NCI-H1105 (cell line): ENCODE measurements at places on chromosomes 7 and 10.

DNA sequence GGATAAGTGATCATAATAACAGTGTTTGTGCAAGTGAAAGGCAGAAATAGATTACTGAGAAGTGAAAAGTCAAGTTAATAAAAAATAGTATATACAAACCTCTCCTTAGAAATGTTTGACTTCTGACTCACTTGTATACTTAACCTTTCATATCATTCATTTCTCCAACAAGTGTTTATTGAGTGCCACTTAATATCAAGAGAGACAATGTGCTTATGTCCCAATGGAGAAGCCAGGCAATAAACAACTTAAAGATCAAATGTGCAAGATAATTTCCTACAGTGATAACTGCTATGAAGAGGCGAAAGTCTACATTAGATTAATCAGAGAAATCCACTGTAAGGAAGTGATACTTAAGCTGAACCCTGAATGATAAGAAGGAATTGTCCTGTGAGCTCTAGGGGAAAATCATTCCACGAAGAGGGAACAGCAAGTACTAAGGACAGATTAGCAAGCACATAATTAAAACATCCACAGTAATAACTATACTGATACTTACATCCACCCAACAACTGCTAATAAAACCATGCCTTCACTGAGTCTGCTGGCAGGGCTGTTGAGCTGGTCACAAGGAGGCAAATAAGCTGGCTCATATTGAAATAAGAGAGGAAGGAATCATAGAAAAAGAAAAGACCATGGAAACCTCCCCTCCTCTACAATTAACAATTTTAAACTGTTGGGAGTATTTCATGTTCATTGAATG lies 203.5 kb downstream of the CTNNA3 start:
- no peak for DNase-seq

DNA sequence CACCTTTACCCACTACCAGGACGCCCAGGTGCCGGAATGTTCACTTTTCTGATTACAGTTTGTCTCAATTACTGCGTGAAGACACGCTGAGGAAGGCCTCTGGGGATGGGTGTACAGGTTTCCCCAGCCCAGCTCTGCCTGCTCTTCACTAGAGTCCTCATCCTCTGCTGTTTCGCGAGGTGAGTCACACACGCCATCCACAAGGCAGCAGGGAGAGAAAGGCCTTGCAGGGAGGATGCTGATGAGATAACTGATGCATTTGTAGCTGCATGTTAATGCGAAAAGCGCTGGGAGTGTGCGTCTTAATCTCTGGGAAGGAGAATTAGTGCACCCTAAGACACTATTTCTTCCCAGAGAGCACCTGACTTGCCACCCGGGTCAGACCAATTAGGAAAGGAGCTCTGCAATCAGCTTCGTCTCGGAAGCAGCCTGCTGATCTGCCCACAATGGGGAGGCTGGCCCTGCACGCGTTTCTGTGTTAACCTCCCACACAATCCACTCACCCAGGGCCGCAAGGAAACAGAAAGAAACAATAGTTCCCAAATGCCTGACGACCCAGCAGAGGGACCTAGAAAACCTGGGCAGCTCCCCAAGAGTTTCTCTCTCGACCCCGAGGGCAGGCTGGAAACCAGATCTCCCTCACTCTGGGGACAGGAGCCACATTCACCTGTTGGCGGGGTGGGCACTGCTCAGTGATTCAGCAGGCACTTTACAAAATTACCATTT lies 578.7 kb downstream of the GLRX3 start:
- DNase-seq: no peak

DNA sequence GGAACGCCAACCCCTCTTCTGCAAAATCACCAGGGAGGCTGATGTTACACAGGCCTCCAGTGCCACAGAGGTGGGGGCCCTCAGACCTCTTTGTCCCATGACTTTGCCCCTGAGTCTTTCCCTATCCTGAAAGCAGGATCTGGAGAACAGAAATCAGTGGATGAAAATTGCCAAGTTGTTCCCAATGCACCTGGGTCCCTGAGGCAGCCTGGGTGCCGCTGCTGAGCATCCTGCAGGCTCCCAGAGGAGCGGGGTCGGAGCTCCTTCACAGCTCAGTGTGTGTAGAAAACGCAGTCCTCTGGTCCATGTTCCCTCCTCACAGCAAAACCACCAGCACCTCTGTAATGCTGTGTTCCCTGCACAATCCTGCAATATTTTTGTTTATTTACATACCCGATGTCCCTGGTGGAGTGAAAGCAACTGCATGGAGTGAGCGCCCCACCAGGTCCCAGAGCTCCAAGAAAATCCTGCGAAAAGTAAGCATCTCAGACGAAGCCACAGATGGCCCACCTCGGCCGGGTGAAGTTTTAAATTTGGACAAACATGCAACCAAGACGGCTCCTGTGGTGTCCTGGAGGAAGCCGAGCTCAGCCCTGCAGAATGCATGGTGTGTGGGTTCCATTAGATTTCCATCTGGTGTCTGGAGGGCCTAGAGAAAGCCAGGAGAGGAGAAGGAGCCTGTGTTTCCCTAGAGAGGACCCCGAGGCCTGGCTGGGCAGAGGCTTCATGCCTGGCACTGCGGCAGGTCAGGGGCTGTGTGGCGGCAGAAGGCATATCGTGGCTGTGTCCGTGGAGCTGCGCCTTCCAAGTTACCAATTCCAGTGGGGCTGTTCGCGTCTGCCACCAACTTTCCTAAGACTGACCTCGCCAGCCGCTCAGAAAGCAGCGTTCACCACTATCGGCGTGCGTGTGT lies 235.2 kb downstream of the WDR37 start:
- DNase-seq: no peak

DNA sequence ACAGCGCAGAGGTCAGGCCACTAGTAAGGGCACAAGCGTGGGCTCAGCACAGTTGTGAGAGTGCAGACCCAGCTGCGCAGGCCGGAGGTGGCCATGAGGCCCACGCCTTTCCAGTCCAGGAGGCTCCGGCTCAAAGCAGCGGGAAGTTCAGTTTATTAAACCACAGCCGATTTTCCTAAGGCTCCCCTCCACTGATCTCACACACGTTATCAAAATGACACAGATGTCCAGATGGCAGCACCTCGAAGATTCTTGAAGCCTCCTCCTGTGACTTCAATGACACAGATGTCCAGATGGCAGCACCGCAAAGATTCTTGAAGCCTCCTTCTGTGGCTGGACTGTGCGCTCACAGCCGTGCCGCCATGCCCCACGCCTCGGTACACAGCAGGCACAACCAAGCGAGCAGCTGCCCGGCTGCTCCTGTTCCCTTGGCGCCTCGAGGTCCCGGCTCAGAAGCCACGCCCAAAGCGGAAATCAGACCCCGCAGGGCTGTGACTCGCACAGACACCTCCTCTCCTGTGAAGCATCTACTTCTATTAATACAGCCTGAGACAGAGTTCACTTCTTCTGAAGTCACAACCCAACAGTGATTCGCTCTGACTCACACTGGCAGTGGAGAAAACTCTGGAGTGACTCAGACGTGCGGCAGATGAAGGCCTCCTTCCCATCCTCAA lies 122.7 kb downstream of the MAD1L1 start:
- no peak for DNase-seq

GRCh38 chr7:136353287-136353686 lies 376.1 kb upstream of the MTPN start:
- no peak for DNase-seq

DNA sequence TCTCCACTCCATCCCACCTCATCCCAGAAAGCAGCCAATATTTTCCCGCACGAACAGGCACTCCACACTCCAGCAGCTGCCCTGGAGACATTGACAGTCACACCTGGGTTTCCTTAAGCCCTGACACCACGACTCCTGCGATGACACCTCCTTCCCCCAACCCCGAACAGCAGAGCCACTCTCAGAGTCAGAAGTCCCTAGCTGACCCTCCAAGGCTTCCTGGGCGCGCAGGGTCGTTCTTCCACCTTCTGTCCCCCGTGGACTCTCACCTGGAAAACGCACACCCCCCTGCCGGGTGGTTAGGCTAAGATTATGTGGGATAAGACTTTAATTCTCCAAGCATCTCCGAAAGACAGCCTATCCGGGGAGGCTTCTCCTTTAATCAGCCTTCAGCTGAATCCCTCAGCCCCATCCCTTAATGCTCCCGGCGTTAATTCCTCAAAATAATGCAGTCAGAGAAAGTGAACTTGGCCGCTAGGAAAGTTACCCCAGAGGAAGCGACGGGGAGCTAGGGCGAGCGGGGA lies 1.1 kb downstream of the DENND11 start:
- no peak for DNase-seq

DNA sequence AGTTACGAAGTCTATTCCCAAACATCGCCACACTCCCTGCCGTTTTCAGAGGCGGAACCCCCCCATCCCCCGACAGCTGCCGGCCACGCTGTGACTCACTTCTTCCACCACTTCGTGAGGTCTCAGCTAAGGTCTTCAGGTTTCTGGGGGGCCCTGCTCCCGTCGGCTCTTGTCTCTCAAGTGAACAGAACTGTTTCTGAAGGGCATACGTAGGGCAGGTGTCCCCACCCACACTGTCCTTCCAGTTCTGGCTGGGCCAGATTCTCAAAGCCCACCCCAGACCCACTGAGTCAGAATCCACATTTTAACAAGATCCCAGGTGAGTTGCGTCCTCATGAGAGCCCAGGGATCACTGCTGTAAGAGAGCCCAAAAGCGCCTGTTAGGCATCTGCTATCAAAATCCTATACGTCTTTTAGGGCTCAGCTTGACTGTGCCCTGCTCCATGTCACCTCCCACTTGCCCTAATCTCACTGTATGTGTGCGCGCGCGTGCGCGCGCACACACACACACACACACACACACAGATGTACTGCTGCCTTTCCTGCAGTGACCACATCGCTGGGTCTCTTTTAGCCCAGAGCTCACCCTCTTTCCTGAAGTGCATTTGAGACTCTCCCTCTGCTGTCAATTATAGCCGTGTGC lies 78.8 kb downstream of the PROSER2 start:
- no peak for DNase-seq

GRCh38 chr7:511476-512145 lies 8.0 kb downstream of the PDGFA start:
- DNase-seq: no peak

GRCh38 chr7:39609113-39609934 lies 14.0 kb upstream of the RALA start:
- DNase-seq: no peak

GRCh38 chr10:25522946-25523608 lies 348.3 kb downstream of the GPR158 start:
- no peak for DNase-seq

DNA sequence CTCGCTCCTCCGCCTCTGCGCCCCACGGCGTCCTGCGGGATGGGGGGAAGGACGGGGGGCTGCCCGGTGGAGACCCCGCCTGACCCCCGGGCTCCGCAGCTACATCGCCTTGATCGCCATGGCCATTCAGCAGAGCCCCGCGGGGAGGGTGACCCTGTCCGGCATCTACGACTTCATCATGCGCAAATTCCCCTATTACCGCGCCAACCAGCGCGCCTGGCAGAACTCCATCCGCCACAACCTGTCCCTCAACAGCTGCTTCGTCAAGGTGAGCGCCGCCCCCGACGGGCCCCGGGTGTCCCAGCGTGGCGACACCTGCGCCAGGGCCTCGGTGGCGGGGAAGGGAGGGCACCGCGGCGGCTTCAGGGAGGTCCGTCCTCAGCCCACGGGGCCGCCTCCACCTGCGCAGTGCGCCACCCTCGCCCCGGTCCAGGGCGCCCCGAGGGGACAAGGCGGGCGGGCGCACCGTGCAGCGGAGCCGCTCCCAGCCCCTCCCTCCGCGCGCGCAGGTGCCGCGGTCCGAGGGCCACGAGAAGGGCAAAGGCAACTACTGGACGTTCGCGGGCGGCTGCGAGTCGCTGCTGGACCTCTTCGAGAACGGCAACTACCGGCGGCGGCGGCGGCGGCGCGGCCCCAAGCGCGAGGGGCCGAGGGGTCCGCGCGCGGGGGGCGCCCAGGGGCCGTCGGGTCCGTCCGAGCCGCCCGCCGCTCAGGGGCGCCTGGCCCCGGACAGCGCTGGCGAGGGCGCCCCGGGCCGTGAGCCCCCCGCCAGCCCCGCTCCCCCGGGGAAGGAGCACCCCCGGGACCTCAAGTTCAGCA lies 793 bp downstream of the FOXL3 start:
- no peak for DNase-seq

DNA sequence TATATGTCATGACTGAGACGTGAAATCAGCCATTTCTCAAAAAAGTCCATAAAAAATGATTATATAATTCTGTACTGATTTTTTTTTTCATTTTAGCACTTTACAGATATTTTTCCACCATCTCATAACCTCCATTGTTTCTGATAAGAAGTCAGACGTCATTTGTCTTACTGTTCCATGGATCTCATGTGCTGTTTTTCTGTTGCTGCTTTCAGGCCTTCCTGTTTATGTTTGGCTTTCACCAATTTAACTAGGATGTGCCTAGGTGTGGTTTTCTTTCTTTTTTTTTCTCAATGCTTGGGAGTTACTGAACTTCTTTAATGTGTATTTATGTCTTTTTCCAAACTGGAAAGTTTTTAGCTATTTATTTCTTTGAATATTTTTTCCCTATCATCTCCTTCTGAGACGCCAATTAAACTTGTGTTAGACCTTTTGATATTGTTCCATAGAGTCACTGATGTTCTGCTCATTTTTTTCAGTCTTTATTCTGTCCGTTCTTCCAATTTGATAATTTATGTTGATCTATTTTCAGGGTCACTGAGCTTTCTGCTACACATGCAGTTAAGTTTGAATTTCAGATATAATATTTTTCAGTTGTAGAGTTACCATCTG lies 43.3 kb downstream of the TAF3 start:
- DNase-seq: no peak

GRCh38 chr10:117370205-117370604 lies 5.0 kb downstream of the PDZD8 start:
- no peak for DNase-seq

DNA sequence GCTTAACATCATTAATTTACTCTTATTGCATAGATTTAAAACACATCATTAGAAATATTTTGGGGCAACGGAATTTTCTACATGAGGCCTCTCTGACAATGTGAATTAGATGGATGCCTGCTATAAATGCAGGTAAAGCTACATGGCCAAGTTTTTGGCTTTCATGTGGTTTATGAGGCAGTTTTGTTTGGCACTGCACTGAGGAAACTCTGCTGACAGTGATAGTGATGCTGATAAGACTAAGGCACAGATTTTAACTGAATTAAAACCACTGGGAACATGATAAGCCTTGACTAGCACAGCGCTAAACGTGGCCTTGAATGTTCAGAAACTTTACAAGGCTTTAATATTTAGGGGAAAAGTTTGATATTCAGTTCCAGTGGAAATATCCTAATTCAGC lies 114.3 kb upstream of the NOBOX start:
- no peak for DNase-seq

- no peak for DNase-seq
Observed at GRCh38 chr10:110388687-110389052, 84.0 kb upstream of the SMNDC1 start.

DNA sequence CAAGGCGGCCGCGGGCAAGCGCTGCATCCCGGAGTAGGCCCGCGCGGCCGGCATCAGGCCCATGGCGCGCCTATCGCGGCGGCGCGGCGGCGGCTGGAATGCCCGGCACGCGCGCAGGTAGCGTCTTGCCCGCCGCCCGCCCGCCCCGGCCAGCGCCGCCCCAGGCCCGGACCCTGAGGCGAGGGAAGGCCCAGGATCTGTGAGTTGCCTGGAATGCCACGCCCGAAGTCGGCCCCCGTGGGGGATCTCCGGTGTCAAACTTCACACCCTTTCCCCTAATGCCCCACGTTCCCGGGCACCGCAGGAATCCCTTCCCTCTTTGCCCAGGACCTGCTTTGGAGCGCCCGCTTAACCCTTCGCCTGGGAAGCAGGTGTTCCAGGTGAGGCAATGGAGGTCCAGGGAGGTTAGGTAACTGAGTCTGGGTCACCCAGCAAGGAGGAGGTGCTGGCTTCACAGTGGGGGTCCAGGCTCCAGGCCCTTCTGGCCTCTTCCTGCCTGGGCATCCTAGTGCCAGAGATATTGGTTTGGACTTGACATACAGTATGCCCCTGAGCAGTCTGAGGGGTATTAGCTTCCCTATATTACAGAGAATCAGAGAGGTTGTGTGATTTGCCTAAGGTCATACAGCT lies 138.1 kb downstream of the ARHGAP22 start:
- DNase-seq: no peak
